ENCODE measurements at places on chromosomes 16 and 17.

DNA sequence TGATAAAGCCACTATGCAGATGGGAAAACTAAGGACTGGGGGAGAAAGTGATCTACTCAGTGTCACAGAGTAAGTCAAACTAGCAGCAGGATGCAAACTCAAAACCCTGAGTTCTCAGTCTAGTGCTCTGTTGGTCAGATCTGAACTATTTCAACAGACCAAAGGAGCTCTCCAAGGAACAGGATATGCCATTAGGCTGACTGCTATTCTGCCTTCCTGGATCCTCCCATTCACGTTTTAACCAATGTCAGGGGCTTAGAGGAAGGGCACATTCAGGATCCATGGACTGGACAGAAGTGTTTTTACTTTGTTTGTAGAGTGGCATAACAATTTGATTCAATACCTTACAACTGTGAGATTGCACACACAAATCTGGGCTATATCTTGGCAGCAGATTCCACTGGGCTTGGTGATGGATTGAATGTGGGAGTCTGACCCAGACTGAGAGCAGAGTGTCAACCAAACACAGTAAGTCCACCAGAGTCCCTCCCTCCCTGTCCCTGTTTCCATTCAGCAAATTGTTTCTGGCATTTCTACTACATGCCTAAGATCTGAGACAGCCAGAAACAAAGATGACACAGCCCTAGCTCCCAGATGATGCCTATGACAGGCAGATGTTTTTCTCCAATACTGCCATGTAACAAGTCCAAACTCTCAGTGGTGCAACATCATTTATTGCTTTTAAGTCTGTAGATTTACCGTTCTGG lies 337.8 kb upstream of the CDH5 start:
- no peak for DNase-seq

DNA sequence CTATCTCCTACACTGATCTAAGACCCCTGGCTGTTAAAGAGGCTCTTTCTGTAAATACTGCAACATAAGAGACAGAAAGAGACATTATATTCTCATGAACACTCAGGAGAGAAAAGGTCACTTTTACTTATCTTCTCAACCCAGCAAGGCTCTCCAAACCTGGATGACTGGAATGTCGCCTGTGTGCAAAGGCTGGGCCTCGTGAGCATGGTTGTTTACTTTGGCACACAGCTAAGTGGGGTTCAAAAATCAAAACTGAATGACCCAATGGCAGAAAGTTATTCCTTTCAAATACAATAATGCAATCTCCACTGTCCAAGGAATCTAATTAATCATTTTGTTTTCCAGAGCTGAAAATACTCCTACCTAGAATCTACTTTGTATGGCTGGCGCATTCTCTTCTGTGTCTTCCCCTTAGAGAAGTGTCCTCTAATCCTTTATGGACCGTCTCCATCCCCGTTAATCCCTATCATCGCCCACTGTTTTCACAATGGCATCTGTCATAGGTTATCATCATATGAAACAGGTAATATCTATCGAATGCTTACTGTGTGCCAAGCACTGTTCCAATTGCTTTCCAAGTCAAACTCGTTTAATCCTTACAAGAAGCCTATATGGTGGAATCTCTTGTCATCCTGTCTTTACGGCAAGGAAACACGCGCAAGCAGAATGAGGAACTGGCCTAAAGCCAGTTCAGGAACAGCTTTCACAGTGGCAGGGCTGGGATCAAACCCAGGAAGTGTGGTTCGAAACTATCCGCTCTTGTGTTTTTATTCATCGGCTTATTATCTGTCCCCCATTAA lies 1.3 kb downstream of the SLX4 start:
- no peak for DNase-seq

DNA sequence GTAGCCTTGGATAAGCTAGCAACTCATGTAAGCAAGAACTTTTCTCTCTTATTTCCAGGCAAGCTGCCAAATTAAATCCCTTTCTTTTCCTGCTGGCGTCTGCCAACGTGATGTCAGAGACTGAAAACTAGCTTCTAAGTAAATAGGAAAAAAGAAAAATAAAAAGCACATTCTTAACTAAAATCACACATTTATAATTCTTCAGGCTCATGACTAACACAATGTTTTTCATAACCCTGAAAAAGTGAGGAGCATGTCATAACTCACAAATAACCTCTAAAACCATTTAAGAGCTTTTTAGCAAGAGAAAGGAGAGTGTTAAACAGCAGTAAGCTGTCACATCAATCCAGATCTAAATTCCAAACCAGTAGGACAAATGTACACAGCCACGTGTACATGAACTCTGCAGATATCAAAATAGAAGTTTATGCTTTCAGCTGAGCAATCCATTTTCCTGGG lies 110.0 kb downstream of the N4BP1 start:
- peak; percentile 36 for DNase-seq

DNA sequence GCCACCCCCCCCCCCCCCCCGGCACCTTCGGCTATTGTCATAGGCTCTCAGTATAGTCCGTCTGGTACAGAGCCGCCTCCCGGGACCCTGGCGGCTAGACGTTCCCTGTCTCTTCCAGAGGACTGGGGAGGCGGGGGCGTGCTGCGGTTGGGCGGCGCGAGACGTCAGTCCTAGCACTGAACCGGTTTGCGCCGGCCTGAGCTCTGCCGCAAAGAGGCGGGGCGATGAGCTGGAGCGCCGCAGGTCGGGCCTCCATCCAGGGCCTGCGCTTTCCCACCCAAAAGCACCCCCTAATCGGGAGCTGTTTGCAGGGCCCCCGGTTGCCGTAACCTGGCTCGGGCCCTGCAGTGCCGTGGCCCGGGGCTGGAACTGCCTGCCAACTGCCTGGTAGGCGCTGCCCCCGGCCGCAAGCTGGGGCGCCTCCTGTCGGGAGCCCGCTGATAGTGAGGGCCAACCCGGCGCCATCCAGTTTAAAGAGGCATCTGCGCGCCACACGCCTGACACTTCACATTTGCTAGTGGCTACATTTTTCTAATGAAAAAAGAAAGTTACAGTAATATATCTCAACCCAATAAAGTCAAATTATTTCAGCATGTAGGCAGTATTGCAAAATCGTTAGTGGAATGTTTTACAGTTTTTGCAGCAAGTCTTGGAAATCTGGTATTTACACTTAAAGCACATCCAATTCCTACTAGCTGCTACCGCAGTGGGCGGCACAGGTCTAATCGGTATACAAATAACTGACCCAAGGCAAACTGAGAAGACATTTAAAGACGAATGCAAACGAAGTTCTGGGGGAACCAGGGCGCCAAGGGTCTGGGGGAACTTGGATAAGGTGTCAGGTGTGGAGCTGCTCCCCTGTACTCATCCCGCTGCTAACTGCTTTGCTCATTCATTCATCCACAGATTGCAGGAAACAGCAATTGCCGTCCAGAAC lies 753 bp upstream of the USP22 start:
- peak; percentile 98 for DNase-seq

GRCh38 chr17:57953219-57953618 lies 2.0 kb downstream of the CUEDC1 start:
- DNase-seq = no peak

- DNase-seq = no peak
Measured at GRCh38 chr17:50963139-50963538, 97.0 kb upstream of the TOB1 start.

DNA sequence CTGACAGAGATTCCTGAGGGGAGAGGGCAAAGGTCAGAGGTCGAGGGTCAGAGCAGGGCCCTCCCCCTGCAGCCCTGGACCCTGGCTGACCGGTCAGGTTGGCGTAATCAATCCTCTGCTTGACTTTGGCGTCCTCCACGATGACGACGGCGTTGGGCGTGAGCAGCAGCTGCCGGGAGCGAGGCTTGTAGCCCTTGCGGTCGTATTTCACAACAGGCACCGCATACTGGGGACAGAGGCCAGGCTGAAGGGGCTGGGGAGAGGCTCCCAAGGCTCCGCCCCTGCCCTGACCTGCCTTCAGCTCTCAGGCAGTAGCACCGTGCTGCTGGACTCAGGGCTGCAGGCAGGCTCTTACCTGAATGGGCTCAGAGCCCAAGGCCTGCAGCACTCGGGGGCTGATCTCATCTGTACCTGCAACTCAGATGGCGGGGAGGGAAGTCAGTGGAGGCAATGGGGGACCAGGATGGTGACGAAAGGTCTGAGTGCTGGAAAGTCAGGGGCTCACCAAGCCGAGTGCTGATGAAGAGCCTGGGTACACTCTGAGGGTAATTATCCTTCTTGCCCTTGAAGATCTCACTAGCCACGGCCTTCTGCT lies 12.0 kb upstream of the CRK start:
- DNase-seq = no peak

DNA sequence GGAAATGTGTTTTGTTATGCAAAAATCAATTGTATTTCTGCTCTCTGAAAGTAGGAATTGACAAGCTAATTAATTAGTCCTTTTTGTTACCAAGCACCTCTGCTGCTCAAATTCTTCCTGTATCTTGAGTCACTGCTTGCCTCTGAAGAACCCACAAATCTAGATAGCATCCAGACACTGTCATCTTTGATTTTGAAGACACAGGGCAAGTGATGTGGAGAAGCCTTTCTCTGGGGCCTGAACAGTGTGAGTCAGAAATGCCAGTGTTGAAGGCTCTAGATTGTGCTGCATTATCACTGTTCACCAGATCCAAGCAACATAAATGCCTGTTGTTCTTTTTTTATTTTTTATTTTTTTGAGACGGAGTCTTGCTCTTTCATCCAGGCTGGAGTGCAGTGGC lies 10.9 kb upstream of the ST6GALNAC1 start:
- no peak for DNase-seq

DNA sequence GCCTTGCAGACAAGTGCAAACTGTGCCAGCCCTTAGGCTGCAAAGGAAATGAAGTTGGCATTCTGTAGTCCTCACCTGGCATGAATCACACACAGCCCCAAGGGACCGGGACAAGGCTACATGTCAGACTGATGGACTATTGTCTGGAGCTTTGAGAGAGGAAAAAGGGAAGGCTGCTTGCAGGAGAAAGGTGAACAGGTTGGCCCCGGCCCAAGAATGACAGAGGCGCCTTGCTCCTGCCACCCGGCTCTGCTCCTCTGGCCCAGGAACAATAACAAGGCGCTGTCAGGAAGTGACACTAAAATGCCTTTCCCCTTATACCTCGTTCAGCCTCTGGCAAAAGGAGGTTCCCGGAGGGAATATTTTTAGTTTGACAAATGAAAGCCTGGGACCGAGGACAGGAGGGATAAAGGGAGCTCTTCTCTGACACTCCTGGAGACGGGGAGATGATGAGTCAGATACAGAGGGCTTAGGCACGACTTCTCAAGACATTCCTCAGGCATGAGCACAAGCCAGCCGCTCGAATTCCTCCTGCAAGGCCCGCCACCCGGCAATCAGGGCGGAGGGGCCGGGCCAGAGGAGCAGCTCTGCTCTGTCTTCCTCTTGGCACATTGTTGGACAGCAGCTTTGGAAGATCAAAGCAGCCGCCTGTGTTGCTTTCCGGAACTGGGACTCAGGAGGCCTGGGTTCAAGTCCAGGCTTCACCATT lies 105.8 kb downstream of the NOG start:
- DNase-seq = peak; percentile 51

DNA sequence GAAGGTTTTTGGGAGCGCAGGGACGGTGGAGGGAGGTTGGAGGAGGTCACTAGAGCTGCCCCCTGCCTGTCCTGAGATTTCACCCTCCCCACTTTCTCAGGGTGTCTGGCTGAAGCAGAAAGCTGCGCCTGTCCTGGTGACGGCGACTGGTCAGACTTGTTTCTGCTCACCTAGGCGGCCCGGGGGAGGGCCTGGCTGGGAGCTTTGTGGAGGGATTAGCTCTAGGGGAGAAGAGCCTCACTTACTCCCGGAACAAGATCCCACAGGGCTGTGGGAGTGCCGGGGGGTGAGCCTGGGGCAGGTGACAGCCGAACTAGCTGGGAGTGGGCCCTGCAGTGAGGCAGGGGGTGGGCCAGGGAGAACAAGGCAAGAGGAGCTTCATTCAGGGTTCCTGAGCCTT lies 11.5 kb downstream of the NHERF1 start:
- no peak for DNase-seq

GRCh38 chr17:12395733-12396354 lies 269.8 kb upstream of the MYOCD start:
- DNase-seq = no peak

- DNase-seq = no peak
Measured at GRCh38 chr16:3842994-3843393, 37.5 kb downstream of the CREBBP start.

DNA sequence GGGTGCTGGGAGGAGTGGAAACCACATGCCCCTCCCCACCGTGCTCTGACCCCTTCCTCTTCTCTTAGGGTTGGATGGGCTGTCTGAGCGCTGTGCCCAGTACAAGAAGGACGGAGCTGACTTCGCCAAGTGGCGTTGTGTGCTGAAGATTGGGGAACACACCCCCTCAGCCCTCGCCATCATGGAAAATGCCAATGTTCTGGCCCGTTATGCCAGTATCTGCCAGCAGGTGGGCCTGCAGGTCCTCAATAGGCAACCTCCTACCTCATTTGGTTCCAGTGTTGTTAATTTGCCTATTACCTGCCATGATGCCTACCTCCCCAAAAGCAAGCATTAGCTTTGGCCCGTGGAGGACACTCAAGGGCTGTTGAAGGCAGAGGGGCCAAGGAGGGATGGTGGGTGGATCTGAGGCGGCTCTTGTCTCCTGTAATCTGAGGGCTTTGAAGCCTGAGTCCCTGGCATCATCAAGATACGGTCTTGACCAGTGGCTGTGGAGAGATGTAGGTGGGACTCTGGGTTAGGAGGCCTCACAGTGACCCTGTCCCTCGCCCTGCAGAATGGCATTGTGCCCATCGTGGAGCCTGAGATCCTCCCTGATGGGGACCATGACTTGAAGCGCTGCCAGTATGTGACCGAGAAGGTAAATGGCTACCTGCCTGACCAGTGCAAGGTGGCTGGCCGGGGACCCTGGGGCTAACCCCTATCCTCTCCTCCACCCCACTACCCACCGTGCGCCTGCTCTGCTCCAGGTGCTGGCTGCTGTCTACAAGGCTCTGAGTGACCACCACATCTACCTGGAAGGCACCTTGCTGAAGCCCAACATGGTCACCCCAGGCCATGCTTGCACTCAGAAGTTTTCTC lies 3.4 kb downstream of the ALDOA start:
- DNase-seq = no peak

DNA sequence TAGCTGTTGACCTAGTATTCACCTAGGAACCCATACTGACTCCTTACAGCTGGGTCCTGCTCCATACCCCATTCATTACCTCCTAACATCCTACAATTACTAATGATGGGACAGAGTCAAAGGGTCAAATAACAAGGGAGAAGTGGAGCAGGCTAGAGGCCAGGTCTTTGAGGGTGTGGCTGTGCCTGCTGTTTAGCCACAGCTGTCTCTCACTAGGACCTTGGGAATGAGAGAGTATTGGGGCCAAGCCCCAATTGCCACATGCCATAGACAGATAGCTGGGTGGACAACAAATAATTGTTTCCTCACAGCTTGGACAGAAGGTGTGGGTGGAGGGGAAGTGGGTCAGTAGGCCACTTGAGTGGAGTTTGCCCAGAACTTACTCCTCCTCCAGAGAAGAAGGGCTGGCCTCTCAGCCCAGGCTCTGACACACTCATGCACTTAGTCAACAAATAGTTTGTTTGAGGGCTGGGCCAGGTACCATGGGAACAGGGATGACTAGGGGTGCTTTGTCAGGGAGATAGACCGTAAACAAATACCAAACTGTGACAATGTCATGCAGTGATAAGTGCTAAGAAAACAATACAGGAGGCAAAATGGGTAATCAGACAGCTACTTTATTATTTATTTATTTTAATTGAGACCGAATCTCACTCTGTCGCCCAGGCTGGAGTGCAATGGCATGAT lies 10.2 kb upstream of the CENPT start:
- DNase-seq = no peak
